ENCODE measurements at places on chromosomes 3 and 15. TPM values are rescaled to one million over a fixed set of nuclear protein-coding genes. Genes with fewer than 3 reads are reported as not detected.

The COLQ gene
- 1.2 TPM for total RNA-seq

GRCh38 chr3:168220556-168220955 lies 124.8 kb upstream of the GOLIM4 start:
- peak; percentile 16 for DNase-seq

The GRIP2 gene
- 3.3 TPM for total RNA-seq

DNA sequence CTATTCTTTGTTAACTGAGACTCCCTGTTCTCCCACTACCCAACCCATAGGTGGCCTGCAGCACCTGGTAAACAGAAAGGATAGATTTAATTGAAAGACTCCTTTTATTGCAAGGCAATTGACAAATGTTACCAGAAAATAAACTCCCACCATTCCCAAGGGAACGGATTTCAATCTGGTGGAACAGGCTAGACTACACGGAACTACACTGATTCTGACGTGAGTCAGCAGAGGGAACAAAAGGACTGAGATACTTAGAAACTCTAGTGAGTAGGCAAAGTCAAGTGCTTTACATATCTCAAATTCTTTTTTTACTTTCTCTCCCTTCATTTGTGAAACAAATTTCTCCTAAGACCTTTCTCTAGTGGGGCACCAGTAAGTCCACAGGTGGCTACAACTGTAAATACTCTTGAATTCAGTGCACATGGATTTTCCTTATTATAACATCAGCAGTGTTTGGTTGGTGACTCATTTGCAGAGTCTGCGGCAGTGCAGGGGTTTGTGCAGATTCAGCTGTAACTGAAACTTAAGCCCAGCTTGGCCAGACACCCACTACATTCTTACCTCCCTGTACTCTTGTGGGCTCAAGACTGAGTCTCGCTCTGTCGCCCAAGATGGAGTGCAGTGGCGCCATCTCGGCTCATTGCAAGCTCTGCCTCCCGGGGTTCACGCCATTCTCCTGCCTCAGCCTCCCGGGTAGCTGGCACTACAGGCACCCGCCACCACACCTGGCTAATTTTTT lies 34.3 kb upstream of the PLSCR2 start:
- DNase-seq = peak; percentile 99

The CAV3 gene
- total RNA-seq = not detected

- DNase-seq = no peak
These were observed 808.3 kb downstream of the VGLL3 start for GRCh38 chr3:86182606-86183005.
